ENCODE measurements at places on chromosomes 3 and 15. TPM values are rescaled to one million over a fixed set of nuclear protein-coding genes. Genes with fewer than 3 reads are reported as not detected.

Gene TMOD3
- total RNA-seq = 21.3 TPM

DNA sequence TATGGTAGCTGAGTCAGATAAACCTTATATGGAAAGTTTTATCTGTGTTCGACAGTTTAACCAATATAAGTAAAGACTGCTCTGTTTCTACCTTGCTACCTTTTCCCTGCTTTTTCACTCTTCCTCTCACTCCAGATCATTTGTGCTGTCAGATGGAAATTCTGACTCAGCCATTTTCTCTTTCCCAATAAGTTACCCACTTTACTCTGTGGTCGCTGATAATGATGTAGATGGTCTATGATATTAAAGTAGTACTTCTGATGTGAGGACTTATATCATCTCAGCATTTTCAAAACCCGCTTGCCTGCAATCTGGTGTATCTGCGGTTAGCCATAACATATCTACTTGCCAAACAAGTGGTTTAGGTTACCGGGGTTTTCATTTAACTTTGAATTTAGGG is 15.0 kb upstream of the UTS2B start:
- no peak for DNase-seq

Gene NANOGP8
- not detected for total RNA-seq

- peak; percentile 40 for DNase-seq
Measured at GRCh38 chr3:69143612-69144011, 21.2 kb upstream of the LMOD3 start.

Gene RHOA
- 643 TPM for total RNA-seq

GRCh38 chr15:31390029-31390428 is 63.4 kb downstream of the KLF13 start:
- no peak for DNase-seq

DNA sequence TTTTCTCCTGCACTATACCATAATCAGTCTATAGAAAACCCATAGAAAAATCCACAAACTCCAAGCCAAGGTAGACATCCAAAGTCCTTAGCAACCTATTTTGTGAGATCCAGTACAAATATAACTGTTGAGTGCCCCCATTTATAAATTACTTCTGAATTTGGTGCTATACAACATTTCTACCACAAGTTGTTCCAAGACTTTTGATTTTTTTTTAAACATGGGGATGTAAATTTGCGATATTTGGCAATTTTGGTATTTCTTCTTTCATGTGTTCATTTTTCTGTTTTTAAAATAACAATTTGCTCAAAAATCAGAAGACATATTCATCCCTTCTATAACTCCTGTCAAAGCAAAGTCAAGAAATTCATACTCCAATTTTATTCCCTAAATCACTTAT is 763.8 kb downstream of the ROBO1 start:
- DNase-seq = no peak

- DNase-seq = no peak
Measured at GRCh38 chr15:66696770-66697169, 5.3 kb upstream of the SMAD6 start.

GRCh38 chr15:29685156-29686078 is 136.9 kb downstream of the TJP1 start:
- DNase-seq = peak; percentile 59

- no peak for DNase-seq
Measured at GRCh38 chr15:46275701-46276100, 640.9 kb downstream of the SQOR start.

- no peak for DNase-seq
Measured at GRCh38 chr15:35182841-35183479, 97.9 kb upstream of the NANOGP8 start.

DNA sequence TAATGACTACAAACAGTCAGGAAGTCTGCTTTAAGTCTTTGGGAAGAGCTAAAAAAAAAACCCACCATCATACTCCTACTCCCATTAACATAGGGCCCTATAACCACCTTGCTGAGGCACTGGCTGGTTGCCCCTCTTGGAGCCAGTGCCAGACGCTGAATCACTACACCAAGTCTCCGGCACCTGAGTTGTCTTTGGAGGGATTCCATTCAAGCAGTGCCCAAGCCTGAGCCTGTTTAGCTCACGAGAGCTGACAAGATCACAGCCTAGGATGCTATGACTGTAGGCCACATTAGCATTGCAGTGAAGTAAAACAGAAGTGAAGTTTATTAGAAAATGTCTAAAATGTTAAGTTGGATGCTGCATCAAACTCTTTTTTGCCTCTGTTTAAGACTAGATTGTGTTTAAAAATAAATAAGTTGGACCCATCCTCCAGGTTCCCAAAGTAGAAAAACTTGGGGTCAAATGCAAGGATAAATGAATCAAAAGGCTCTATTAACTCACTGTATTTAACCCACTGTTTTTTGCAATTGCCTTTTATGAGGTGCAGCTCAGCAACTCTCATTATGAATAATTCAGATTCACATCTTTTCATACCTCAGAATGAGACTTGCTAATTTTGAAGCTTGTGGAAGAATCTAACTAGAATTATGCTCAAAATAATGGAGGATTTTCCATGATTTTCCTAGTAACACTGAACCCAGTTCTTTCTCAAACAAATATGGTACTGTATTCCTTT is 461.9 kb downstream of the FOXP1 start:
- DNase-seq = no peak

Gene KLF15
- 3.2 TPM for total RNA-seq

Gene GALNT15
- 10.9 TPM for total RNA-seq

DNA sequence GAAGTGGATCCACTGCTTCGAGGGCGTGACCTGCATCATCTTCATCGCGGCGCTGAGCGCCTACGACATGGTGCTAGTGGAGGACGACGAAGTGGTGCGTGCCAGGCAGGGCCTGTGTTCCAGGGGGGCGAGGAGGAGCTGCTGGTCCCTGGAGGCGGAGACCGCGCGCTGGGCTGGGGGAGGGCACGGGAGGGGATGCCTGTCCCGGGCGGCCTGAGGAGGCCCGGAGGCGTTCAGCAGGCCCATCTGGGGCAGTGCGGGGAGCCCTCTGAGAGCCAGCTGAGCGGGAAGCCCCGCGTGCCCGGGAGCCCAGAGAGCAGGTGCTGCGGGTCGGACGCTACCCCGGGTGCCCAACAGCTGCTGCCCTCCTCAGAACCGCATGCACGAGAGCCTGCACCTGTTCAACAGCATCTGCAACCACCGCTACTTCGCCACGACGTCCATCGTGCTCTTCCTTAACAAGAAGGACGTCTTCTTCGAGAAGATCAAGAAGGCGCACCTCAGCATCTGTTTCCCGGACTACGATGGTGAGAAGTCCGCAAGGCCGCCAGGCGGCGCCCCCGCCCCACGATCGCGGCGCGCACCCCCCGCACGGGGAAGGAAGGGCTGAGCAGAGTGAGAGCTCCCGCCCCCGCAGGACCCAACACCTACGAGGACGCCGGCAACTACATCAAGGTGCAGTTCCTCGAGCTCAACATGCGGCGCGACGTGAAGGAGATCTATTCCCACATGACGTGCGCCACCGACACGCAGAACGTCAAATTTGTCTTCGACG is 2.9 kb downstream of the GNAT1 start:
- DNase-seq = peak; percentile 60

Gene LMLN
- 9.2 TPM for total RNA-seq

DNA sequence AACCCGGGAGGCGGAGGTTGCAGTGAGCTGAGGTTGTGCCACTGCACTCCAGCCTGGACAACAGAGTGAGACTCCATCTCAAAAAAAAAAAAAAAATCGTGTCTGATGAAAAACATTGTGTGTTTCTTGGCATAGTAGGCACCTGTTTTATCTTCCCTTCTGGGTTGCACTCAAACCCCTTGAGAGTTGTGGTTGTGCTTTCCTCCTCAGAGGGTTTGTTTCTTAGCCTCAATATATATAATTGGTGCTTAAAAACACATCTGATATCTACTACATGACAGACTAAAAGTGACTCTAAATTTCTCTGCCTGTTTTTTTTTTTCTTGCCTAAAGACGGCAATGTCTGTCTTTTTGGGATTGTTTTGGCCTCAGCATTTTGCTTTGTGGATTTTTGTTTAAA is 7.6 kb downstream of the NR1D2 start:
- DNase-seq = peak; percentile 69

DNA sequence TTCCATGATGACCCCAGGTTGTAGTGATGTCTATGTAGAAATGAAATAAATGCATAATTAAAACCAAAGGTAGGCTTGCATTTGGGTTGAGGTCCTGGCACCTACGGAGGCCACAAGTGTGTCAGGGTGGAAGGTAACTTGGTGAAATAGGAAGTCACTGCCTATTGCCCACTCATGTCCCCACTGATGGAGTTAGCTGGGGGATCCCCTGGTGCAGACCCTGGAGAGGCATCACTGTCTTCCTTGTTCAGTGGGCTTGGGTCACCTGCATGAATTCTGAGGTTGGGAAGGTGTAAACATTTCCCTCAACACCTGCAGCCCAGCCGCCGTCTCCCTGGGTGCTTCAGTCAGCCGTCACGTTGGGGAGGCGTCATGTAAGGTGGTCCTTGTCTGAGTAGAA is 97.1 kb downstream of the APBA2 start:
- DNase-seq = no peak

DNA sequence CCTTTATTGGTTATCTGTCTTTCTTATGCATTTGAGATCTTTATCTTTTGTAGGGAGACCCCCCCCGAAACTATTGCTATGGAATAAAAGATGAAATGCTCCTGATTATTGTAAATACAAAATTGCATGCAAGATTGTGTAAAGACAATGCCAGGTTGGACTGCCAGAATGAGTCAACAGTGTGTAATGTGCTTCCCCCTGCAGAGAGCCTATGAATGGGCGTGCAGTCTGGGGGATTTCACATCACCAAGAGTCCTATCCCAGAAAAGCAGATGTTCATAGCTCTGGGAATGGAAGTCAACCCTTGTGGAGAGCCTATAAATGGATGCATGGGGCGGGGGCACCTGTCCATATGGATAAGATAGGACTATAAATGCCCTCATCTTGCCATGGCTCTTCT is 584.3 kb downstream of the NSUN3 start:
- DNase-seq = peak; percentile 2

GRCh38 chr3:55434789-55435188 is 52.3 kb downstream of the WNT5A start:
- peak; percentile 18 for DNase-seq

Gene KBTBD12
- under 0.01 TPM for total RNA-seq

DNA sequence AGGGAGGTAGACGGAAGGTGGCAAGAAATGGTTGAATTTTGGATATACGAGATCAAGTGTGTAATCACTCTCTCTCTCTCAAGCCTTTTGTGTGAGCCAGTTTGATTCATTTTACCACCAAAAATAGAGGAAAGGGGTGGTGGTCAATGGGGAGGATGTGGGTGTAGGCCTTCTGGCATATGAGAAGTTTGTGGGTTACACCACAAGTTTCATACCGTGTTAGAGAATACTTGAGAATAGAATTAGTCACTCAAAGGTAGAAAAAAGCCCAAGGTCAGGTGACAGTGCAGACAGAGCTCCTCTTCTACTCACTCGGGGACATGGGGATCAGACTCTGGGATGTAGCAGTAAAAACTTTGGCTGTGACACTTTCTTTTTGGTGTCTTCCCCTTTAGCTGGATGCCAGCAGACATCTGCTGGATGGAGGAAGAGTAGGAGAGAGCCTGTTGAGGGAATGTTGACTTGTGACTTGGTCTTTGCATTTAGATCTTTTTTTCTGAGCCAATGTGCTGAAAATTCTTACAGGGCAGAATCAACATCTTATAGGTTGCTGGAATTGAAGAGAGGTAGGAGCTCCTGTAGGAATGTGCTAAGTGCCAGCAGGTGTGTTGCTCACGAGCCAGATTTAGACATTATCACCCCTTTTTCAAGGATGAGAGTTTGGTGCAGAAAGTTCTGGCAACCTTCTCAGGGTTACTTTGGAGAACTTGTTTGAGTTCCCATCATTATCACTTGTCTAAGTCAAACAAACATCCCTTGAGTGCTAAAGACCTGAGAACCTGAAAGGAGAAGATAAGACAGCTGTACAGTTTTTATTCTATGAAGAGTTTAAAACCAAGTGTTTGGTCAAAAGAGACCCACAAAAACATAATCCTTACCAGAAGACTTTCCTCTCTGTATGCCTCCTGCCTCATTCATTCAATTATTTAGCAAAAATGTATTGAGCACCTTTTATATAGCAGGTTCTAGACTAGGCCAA is 43.9 kb upstream of the RYK start:
- DNase-seq = no peak

- no peak for DNase-seq
Measured at GRCh38 chr15:57044072-57044702, 125.7 kb downstream of the TCF12 start.

GRCh38 chr3:143265501-143266070 is 146.0 kb downstream of the CHST2 start:
- peak; percentile 35 for DNase-seq

Gene C3orf70
- 1.1 TPM for total RNA-seq

- no peak for DNase-seq
Measured at GRCh38 chr3:183551930-183552329, 3.6 kb downstream of the KLHL6 start.

Gene SLC2A2
- total RNA-seq = not detected

- peak; percentile 42 for DNase-seq
Measured at GRCh38 chr15:62549345-62549970, 384.4 kb upstream of the C2CD4B start.

Gene RASGRP1
- total RNA-seq = 0.09 TPM

Gene RPUSD2
- total RNA-seq = 7.6 TPM

Gene CILP
- total RNA-seq = 0.16 TPM

DNA sequence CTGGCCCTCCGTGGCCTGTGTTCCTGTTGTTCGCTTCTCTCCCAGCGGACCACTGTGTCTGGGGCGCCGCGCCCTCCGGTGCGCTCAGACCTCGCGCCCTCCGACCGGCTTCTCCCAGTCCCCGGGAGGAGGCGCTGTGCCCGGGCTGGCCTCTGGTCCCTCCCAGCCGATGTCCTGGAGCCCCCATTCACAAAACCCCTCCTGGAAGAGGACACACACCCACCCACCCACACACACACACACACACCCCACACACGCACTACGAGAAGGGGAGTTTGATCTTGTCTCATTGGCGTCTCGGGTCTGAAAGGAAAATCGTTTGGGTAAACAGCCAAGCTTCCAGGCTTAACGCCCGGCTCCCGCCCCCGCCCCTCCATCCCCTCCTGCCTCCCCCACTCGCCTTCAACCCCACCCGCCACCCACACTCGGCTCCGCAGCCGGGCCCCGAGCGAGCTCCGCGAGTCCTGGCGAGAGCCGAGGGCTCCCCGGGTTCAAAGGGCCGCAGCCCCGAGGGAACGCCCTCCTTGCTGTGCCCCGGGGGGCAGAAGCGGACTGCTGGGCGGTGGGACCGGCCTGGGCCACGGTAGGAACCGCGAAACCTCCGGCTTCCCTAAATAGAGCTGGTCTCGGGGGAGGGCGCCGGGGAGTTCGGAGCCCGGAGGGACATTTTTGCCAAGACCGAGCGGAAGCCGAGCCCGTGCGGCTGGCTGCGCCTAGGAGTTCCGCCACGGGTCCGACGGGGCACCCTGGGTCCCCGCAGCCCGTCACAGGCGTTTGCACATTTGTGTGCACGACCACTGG is 23.6 kb downstream of the NR2F2 start:
- DNase-seq = peak; percentile 54

- DNase-seq = peak; percentile 96
Measured at GRCh38 chr15:66862940-66863335, 160.9 kb downstream of the SMAD6 start.

Gene P2RY14
- 0.41 TPM for total RNA-seq

DNA sequence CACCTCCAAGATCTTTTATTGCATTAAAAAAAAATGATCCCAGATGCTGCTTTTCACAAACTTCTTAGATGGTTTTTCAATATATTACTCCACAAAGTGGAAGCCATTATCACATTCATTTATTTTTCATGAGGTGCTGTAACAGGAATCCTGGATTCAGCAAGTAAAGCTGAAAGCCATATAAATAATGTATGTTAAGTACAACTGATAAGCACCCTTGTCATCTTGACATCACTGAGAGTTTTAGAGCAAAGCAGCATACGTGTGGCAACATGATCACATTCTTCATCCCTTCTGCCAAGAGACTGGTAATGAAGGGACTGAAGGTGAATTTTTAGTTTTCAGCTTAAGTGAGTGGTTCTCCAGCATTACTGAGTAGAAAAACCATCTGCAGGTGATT is 44.9 kb upstream of the LRRFIP2 start:
- peak; percentile 20 for DNase-seq

Gene NR2E3
- total RNA-seq = 0.63 TPM

Gene KCTD6
- 17.8 TPM for total RNA-seq

Measured in fibroblast of the aortic adventitia (primary cell).